ENCODE measurements at places on chromosomes 11 and 22. TPM values are rescaled to one million over a fixed set of nuclear protein-coding genes. Genes with fewer than 3 reads are reported as not detected.

The OR51L1 gene
- not detected for total RNA-seq

The CTSD gene
- 80.4 TPM for total RNA-seq

The P2RX3 gene
- not detected for total RNA-seq

The TRIM21 gene
- total RNA-seq: 26.7 TPM

The TAF1D gene
- 230 TPM for total RNA-seq

The RBMXL2 gene
- not detected for total RNA-seq

The FBLN1 gene
- not detected for total RNA-seq

The NUDT8 gene
- total RNA-seq: 6.3 TPM

The CSNK2A3 gene
- 0.49 TPM for total RNA-seq

The SCO2 gene
- total RNA-seq: 1.1 TPM

The C11orf87 gene
- not detected for total RNA-seq

DNA sequence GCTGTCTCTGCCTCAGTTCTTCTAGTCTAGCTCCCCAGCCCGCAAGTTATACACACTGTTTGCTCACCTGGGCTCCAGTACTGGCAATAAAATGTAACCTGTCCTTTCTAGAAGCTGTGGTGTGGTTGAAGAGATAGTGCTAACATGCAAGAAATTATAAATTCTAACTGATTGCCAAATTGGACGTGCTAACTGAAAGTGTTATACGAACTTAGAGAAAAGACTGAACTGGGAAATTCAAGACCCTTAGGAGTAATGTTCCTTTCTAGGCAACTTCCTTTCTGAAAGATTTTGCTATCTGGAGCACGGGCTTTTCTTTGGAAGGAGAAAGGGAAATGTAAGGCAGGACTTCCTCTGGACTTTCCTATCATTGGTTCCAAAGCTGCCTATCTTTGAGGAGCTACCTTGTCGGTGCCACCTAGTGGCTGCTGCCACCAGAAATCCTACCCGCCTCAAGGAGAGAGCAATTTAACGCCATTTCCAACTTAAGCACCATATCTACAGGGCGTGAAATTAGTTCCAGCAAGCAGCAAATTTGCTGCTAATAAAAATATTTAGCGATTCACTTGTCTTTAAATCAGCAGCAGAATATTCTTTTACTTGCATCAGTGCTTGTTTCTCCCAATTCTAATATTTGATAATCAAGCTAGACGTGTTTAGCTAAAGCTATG is 12.7 kb upstream of the TMEM218 start:
- no peak overlapping the region for H3K27ac ChIP-seq
- peaks cover 9% of the 10 kb centered on the region for H3K4me1 ChIP-seq
- no peak overlapping the region for H3K4me3 ChIP-seq
- DNase-seq: peak; percentile 60

GRCh38 chr11:70596091-70596490 is 197.8 kb downstream of the CTTN start:
- no peaks in the 10 kb centered on the region for H3K36me3 ChIP-seq
- no peaks in the 10 kb centered on the region for H3K27me3 ChIP-seq
- no peak overlapping the region for H3K27ac ChIP-seq
- no peak overlapping the region for H3K4me3 ChIP-seq
- DNase-seq: no peak
- no peaks in the 10 kb centered on the region for H3K4me1 ChIP-seq

GRCh38 chr11:27234961-27235360 is 128.1 kb downstream of the CCDC34 start:
- H3K36me3 ChIP-seq: no peaks in the 10 kb centered on the region
- peaks cover 10% of the 10 kb centered on the region for H3K4me1 ChIP-seq
- DNase-seq: no peak
- no peak overlapping the region for H3K4me3 ChIP-seq
- no peak overlapping the region for H3K27ac ChIP-seq

DNA sequence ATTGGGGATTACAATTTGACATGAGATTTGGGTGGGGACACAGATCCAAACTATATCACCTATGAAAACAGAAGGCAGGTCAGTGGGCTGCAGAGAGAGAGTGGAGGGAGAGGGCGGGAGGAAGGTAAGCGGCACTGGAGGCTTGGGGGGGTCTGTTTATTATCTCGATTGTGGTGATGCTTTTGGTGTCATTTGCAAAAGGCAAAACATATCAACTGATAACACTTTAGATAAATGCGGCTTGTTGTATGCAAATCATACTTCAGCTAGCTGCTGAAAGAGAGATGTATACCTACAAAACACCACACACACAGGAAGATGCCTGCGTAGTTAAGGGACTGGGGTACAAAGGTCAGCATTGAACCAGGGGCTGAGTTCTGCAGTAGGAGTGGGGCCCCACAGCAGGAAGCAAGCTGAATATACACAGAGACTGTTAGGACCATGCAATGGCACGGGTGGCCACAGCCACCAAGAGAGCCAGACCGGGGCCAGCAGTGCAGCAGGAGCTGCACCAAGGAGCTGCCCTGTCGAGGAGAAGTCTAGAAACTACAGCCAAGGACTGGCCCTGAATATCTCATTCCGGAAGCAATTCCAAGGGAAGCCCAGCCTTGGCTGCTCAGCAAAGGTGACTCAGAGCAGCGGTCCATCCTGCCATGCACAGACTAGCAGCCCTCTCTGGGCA is 23.8 kb upstream of the TOLLIP start:
- peaks cover 12% of the 10 kb centered on the region for H3K4me1 ChIP-seq
- H3K27ac ChIP-seq: no peak overlapping the region
- no peak overlapping the region for H3K4me3 ChIP-seq
- no peaks in the 10 kb centered on the region for H3K27me3 ChIP-seq

- peak within 1 kb of the TSS; percentile 86 for H3K4me3 ChIP-seq
- H3K27me3 ChIP-seq: no peaks in the 10 kb centered on the region
- peak; percentile 90 for DNase-seq
- H3K36me3 ChIP-seq: no peaks in the 10 kb centered on the region
These were observed at the start of gene TCF20 for GRCh38 chr22:42270510-42271190. TCF20 (minus strand) TSS chr22:42270653; CDS start chr22:42215305, 55,348 bp downstream.

DNA sequence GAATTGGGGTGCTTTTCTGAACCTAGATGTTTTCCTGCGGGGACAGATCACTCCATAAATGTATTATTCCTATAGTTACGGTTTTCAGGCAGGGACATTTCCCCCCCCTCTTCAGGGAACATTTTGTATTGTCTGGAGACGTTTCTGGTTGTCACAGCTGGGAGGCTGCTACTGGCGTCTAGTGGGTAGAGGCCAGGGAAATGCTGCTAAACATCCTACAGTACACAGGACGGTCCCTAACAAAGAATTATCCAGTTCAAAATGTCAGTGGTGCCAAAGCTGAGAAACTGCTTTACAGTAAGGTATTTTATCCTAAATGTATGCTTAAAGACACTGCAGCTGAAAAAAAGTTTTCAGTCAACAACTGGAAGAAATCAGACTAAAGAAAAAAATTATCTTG is 19.4 kb downstream of the PIWIL4 start:
- no peaks in the 10 kb centered on the region for H3K36me3 ChIP-seq
- no peak overlapping the region for H3K27ac ChIP-seq
- no peak for DNase-seq
- H3K4me1 ChIP-seq: no peaks in the 10 kb centered on the region
- no peaks in the 10 kb centered on the region for H3K27me3 ChIP-seq

GRCh38 chr22:20952544-20953341 is 14.3 kb upstream of the AIFM3 start:
- H3K27ac ChIP-seq: no peak overlapping the region
- H3K36me3 ChIP-seq: peaks cover 49% of the 10 kb centered on the region
- DNase-seq: no peak
- peaks cover 11% of the 10 kb centered on the region for H3K4me1 ChIP-seq

DNA sequence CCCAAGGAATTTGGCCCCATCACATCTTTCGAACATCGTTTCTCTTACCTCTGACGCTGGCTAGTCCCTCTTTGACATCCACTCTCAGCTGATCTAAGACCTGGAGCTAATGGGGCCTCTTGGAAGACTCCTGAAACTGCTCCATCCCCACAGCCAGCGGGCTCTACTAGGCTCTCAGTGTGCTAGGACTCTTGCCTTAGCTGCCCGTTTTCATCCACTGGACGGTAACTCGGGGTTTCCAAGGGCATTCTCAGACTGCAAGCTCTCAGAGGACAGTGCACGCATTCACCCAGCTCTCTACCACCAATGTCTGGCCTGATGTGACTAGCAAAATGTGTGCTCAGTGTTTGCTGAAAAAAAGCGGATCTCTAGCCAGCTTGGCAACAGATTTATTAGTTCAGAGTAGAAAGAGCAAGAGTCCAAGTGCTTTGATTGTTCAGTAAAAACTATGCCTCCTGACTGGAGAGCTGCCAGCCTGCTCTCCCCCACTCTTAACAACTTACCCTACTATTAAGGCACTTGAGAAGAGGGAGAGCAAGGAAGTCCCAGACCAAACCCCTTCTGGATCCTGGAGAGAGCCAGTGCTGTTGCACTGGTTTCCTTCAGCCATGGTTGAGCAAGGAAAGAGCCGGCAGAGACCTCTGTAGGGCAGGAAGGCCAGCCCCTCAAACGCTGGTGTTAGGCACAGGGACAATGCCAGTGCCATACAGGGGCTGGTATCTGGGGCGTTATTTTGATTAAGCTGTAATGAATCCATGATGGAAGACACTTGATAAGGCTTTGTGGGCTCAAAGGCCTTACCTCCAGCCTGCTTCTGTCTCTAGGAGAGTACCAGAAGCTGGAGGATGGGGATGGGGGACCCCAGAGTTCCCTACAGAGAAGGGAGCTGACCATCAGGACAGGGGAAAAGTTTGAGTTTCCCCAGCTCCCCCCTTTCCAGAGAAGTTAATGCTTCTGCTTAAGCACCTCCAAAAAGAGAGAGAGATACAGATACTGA is 9.2 kb downstream of the RELA start:
- peaks cover 22% of the 10 kb centered on the region for H3K4me1 ChIP-seq
- H3K27ac ChIP-seq: peak overlapping the region; percentile 93
- peak overlapping the region; percentile 71 for H3K4me3 ChIP-seq
- no peak for DNase-seq

- H3K27ac ChIP-seq: no peak overlapping the region
- DNase-seq: no peak
- no peaks in the 10 kb centered on the region for H3K36me3 ChIP-seq
- H3K27me3 ChIP-seq: no peaks in the 10 kb centered on the region
- no peak overlapping the region for H3K4me3 ChIP-seq
These were observed 606.7 kb upstream of the ARHGAP42 start for GRCh38 chr11:100080381-100080780.

- no peaks in the 10 kb centered on the region for H3K36me3 ChIP-seq
- no peak for DNase-seq
- no peak overlapping the region for H3K27ac ChIP-seq
- no peaks in the 10 kb centered on the region for H3K27me3 ChIP-seq
These were observed 4.4 kb upstream of the FBXO3 start for GRCh38 chr11:33778675-33779074.

- no peak overlapping the region for H3K27ac ChIP-seq
- H3K4me3 ChIP-seq: no peak overlapping the region
- no peaks in the 10 kb centered on the region for H3K36me3 ChIP-seq
- H3K4me1 ChIP-seq: peaks cover 4% of the 10 kb centered on the region
These were observed 68.5 kb upstream of the PARVG start for GRCh38 chr22:44112191-44112590.

DNA sequence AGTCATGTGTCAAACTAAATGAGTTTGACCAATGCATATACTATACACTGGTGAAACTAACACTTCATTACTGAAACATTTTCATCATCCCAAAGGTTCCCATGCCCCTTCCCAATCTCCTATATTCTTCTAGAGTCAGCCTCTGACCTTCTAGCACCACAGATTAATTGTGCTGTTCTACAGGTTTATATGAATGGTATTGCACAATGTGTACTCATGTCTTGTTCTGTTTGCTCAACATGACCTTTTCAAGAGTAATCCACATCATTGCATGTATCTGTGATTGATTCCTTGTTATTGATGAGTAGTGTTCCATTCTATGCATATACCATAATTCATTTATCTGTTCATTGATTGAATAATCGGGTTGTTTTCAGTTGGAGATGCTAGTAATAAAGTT is 7.5 kb upstream of the OR8G1 start:
- H3K4me1 ChIP-seq: no peaks in the 10 kb centered on the region
- no peak for DNase-seq
- no peak overlapping the region for H3K4me3 ChIP-seq

DNA sequence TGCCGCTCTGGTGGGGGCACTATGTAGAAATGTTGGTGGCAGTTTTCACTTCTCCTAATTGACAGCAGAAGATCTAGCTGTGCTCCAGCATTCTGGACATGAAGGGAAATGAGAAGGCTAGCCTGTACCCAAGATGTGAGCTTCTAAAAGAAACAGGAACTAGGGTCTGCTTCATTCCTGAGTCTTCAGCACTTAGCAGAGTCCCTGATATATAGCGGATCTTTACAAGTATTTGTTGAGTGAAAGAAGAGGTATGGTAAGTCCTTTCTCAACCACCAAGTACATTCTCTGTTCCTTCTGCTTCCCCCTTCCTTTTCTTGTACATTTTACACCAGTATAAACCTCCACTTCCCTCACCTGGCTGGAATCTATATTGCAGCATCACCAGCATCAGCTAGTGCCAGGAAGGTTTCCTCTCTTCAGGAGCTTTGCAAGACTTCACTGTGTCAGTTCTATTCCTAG is 408.3 kb upstream of the CADM1 start:
- H3K4me1 ChIP-seq: no peaks in the 10 kb centered on the region
- no peaks in the 10 kb centered on the region for H3K36me3 ChIP-seq
- no peaks in the 10 kb centered on the region for H3K27me3 ChIP-seq
- no peak overlapping the region for H3K4me3 ChIP-seq
- no peak overlapping the region for H3K27ac ChIP-seq
- DNase-seq: no peak

GRCh38 chr11:112437096-112437495 is 176.4 kb upstream of the PLET1 start:
- no peak overlapping the region for H3K27ac ChIP-seq
- H3K4me3 ChIP-seq: no peak overlapping the region
- DNase-seq: no peak
- no peaks in the 10 kb centered on the region for H3K36me3 ChIP-seq

DNA sequence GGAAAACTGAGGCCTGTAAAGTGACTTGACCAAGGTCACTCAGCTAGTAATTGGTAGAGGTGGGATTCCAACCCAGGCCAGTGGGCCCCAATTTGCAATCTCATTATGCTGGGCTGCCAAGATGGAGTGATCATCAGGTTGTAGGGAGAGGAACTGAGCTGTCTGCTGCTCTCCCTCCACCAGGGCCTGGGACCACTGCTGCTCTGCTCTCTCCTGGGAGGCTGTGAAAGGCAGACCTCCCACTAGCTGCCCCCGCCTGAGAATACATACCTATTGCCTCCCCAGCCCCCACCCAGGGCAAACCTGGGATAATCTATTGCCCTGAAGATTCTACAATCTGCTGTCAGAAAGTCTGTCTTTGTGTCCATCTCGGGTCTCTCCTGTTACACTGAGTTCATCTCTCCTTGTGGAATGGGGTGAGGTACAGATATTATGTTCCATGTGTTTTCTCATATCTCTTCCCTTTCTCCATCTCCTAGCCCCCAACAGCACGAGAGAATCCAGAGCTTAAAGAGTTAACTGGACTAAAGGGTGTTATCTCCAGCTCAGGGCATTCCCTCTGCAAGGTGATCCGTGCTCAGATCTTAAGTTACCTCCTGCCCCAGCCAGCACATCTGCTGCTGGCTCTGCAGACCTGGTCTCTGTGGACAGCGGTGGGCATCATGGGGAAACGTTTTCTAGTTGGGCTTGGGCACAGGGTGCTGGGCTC is 5.6 kb downstream of the NECTIN1 start:
- H3K27me3 ChIP-seq: peaks cover 3% of the 10 kb centered on the region
- no peak overlapping the region for H3K4me3 ChIP-seq
- DNase-seq: no peak
- no peak overlapping the region for H3K27ac ChIP-seq

All from B cell (primary cell).